ENCODE measurements at places on chromosomes 6 and 20. TPM values are rescaled to one million over a fixed set of nuclear protein-coding genes. Genes with fewer than 3 reads are reported as not detected.

The VTA1 gene
- 72.7 TPM for polyA plus RNA-seq

The GHRH gene
- polyA plus RNA-seq: not detected

The PRDM1 gene
- 2.1 TPM for polyA plus RNA-seq

The NAPB gene
- 14.3 TPM for polyA plus RNA-seq

The ARG1 gene
- polyA plus RNA-seq: 0.74 TPM

The ASIP gene
- 0.40 TPM for polyA plus RNA-seq

The RING1 gene
- 61.9 TPM for polyA plus RNA-seq

The TGM3 gene
- polyA plus RNA-seq: 1.1 TPM
